ENCODE measurements at places on chromosomes 1 and 21.

GRCh38 chr1:23864801-23865542 is 3.1 kb downstream of the FUCA1 start:
- no peak for DNase-seq

GRCh38 chr21:41605178-41605933 is 97.4 kb upstream of the TMPRSS2 start:
- DNase-seq = no peak

GRCh38 chr1:24748191-24749121 is 3.2 kb downstream of the CLIC4 start:
- no peak for DNase-seq

DNA sequence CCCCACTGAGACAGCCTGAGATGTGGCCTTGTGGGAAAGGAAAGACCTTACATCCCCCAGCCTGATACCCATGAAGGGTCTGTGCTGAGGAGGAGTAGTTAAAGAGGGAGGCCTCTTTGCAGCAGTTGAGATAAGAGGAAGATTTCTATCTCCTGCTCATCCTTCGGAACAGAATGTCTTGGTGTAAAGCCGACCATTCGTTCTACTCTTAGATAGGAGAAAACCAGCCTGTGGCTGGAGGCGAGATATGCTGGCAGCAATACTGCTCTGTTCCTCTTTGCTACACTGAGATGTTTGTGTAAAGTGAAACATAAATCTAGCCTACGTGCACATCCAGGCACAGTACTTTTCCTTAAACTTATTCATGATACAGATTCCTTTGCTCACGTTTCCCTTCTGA is 1.5 kb upstream of the CCDC27 start:
- no peak for DNase-seq

DNA sequence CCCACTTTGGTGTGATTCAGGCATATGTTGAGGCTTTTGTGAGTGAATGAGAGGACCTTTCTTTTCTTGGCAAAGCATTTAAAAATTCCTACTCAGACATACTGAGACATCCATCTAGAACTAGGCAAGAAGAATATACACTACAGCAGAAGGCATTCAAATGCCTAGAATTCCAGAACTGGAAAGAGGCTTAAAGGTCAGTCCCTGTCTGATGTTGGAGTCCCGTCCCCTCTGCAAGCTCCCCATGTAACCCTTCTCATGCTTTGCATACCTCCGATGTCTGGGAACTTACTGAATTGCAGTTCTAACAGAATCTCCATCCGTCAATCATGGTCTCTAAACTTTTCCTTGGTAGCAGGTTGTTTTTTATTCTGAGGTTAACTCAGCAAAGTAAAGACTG is 152.9 kb downstream of the ATP6V1G3 start:
- DNase-seq = no peak

All from stimulated activated CD8-positive, alpha-beta memory T cell treated with anti-CD3 and anti-CD28 coated beads, Interleukin-4, amount 100 ng/mL, for 48 hours (primary cell).